Endothelial cell of umbilical vein (primary cell): ENCODE measurements at places on chromosomes 1 and 21. TPM values are rescaled to one million over a fixed set of nuclear protein-coding genes. Genes with fewer than 3 reads are reported as not detected.

DNA sequence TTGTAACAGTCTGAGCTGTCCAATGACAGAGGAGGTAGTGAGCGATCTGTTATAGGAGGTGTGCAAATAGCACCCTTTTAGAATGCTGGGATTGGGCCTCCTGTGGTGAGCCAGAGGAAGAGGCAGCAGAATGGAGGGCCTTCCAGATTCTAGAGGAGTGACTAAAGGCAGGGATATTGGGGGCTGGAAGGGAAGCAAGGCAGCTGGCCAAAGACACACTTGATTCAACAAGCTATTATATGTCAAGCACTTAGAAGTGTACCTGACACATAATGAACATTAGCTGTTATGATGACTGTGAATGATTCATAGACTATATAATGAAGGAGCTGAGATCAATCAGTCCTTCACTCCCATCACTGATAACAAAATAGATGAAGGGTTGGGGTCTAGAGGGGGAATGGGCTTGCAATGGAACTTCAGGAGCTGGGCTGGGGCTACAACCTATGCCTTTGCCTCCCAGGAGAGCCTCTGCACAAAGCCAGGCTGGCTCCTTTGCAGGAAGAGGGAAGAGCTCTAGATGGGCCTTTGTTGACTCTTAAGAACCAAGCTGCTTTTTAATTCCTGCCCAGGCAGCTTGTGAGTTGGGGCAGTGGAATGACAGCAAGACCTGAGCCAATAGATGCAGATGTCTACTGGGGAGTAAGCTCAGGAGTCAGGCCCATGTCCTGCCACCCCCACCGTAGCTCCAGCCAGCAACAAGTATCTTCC lies 2.3 kb upstream of the MKNK1 start:
- no peak overlapping the region for H3K4me3 ChIP-seq
- H3K27ac ChIP-seq: no peak overlapping the region
- no peak for DNase-seq
- H3K27me3 ChIP-seq: no peaks in the 10 kb centered on the region
- no peaks in the 10 kb centered on the region for H3K36me3 ChIP-seq
- H3K4me1 ChIP-seq: peaks cover 13% of the 10 kb centered on the region

- no peak overlapping the region for H3K27ac ChIP-seq
- no peak for DNase-seq
- H3K4me3 ChIP-seq: no peak overlapping the region
Measured at GRCh38 chr21:15840406-15840805, 110.6 kb downstream of the USP25 start.

GRCh38 chr1:205294934-205295333 lies 26.6 kb downstream of the NUAK2 start:
- no peak for DNase-seq
- no peak overlapping the region for H3K4me3 ChIP-seq
- H3K27ac ChIP-seq: peak overlapping the region; percentile 61
- peaks cover 30% of the 10 kb centered on the region for H3K4me1 ChIP-seq
- no peaks in the 10 kb centered on the region for H3K36me3 ChIP-seq
- H3K27me3 ChIP-seq: no peaks in the 10 kb centered on the region

GRCh38 chr1:110164725-110165350 lies 14.5 kb downstream of the SLC6A17 start:
- no peaks in the 10 kb centered on the region for H3K27me3 ChIP-seq
- no peaks in the 10 kb centered on the region for H3K36me3 ChIP-seq
- no peak overlapping the region for H3K27ac ChIP-seq
- H3K4me1 ChIP-seq: no peaks in the 10 kb centered on the region

- no peaks in the 10 kb centered on the region for H3K27me3 ChIP-seq
- no peaks in the 10 kb centered on the region for H3K36me3 ChIP-seq
- H3K4me1 ChIP-seq: no peaks in the 10 kb centered on the region
Measured at GRCh38 chr1:11611638-11612327, 42.4 kb downstream of the FBXO2 start.

DNA sequence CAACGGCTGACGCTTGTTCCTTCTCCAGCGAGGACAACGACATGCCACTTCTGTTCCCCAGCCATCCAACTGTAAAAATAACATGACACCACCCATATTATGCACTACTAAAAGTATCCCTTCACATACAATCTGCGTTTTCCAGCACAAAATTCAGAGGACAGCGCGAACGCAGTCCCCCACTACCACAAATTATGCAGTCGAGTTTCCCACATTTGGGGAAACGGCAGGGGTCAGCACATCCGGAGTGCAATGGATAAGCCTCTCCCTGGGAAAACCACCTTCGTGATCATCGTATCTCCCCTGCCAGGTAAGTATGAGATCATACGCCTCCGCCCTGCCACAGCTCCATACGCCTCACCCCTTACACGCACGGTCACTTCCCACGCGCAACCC lies 120.9 kb downstream of the PPIAL4G start:
- no peak overlapping the region for H3K4me3 ChIP-seq
- peaks cover 2% of the 10 kb centered on the region for H3K4me1 ChIP-seq
- H3K36me3 ChIP-seq: no peaks in the 10 kb centered on the region
- no peak overlapping the region for H3K27ac ChIP-seq

- no peaks in the 10 kb centered on the region for H3K4me1 ChIP-seq
- no peaks in the 10 kb centered on the region for H3K36me3 ChIP-seq
- H3K4me3 ChIP-seq: no peak overlapping the region
- no peak for DNase-seq
- H3K27ac ChIP-seq: no peak overlapping the region
Measured at GRCh38 chr1:95437011-95437410, 203.0 kb downstream of the RWDD3 start.

- peaks cover 4% of the 10 kb centered on the region for H3K36me3 ChIP-seq
- H3K4me3 ChIP-seq: no peak overlapping the region
- no peaks in the 10 kb centered on the region for H3K27me3 ChIP-seq
Measured at GRCh38 chr1:67768480-67768879, 64.8 kb downstream of the GNG12 start.

DNA sequence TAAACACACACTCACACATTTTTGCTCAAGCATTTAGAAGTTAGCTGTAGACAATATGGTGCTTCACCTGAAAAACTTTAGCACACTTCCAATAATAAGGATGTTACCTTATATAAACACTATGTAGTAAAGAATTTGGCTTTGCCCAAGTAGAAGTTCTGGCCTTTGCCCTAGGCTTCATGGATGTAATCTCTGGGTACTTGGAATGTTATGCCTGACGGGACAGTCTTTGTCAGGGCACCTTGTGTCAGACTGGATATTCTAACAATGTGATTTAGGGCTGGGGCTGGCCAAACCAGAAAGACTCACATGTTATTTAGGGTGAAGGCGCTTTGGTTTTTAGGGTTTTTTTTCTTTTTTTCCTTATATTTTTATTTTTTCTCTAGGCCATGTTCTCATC lies 34.8 kb upstream of the TRIM33 start:
- DNase-seq: no peak
- H3K27ac ChIP-seq: no peak overlapping the region
- no peaks in the 10 kb centered on the region for H3K4me1 ChIP-seq
- H3K27me3 ChIP-seq: no peaks in the 10 kb centered on the region
- H3K36me3 ChIP-seq: no peaks in the 10 kb centered on the region

- H3K27me3 ChIP-seq: peaks cover 46% of the 10 kb centered on the region
- no peaks in the 10 kb centered on the region for H3K4me1 ChIP-seq
- H3K36me3 ChIP-seq: no peaks in the 10 kb centered on the region
- DNase-seq: no peak
Measured at GRCh38 chr1:84892705-84893618, at the start of gene LPAR3. LPAR3 (minus strand) TSS chr1:84893206; CDS start chr1:84866120, 27,086 bp downstream.

GRCh38 chr1:159591981-159592380 lies 4.4 kb downstream of the APCS start:
- H3K27me3 ChIP-seq: no peaks in the 10 kb centered on the region
- DNase-seq: no peak
- peaks cover 19% of the 10 kb centered on the region for H3K4me1 ChIP-seq
- no peak overlapping the region for H3K4me3 ChIP-seq

DNA sequence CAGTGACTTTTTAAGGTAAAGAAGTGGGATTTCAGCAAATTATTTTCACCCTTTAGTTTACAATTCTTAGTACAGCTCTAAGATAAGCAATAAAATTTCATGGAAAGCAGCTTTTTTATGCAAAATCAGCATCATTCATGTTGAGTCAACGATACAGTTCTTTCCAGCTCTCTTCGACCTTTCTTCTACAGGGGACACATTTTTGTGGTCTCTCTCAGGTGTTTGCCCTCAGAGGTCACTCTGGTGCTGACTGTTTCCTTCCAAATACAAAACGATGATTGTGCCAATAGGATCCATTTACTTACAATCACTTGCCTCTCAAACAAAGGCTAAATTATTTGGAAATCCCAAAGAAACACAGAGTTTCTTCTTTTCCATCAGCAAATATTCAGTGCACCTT lies 51.0 kb downstream of the PSMG1 start:
- no peaks in the 10 kb centered on the region for H3K27me3 ChIP-seq
- H3K4me3 ChIP-seq: no peak overlapping the region
- no peak overlapping the region for H3K27ac ChIP-seq
- H3K4me1 ChIP-seq: no peaks in the 10 kb centered on the region
- DNase-seq: no peak
- no peaks in the 10 kb centered on the region for H3K36me3 ChIP-seq

DNA sequence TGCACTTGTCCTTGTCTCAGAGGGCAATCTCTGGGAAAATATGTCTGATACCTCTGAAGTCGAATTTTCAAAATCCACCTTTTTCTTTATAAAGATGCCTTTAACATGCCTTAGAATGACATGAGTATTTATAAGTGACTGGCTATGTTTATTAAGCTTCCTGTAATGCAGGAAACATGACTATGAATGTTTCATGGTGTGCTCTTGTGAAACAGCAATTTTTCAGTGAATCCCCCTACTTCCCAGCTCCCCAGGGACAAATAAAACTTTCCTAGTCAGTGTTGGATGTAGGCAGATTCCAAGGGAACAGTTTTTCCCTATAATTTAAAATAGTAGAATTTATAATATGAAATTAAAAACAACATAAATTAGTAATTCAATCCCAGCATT lies 437.0 kb downstream of the LMO4 start:
- H3K27ac ChIP-seq: peak overlapping the region; percentile 11
- H3K36me3 ChIP-seq: no peaks in the 10 kb centered on the region
- H3K4me3 ChIP-seq: no peak overlapping the region
- peaks cover 3% of the 10 kb centered on the region for H3K4me1 ChIP-seq

DNA sequence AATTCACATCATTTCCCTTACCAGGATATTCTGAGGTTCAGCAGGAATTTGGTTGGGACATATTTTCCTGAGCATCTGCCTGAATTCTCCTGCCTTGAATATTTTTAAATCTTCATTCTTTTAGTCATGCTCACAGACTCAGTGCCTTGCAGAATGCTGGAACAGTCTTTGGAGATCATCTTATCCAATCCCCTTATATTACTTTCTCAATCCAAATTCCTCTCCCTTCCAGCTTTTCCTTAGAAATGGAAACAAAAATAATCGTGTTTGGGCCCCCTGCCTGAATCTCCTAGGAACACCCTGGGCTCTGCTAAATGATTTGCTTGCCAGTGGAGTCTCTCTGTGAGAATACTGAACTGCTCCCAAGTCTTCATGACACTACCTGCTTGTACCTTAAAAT lies 38.4 kb downstream of the LHX8 start:
- H3K4me3 ChIP-seq: no peak overlapping the region
- no peaks in the 10 kb centered on the region for H3K36me3 ChIP-seq
- no peak for DNase-seq
- H3K27ac ChIP-seq: no peak overlapping the region

DNA sequence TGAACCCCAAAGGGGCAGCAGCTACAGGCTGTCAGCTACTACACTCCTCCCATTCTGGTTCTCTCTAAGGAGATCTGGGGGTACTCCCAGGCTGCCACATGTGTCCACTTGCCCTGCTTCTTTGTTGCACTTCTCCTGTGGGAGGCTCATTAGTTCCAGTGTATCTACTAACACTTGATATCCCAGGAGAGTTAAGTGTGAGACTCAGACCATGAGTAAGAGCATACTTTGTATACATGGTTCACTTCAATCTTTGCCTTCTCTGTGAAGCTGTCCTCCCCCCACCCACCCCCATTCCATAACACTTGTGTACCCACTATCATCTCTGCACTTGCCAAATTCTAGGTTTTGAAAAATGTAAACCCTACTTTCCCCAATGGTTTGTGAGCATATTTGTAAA lies 34.9 kb upstream of the GADD45A start:
- H3K36me3 ChIP-seq: no peaks in the 10 kb centered on the region
- no peak overlapping the region for H3K27ac ChIP-seq
- H3K4me3 ChIP-seq: no peak overlapping the region
- DNase-seq: no peak
- H3K27me3 ChIP-seq: no peaks in the 10 kb centered on the region

DNA sequence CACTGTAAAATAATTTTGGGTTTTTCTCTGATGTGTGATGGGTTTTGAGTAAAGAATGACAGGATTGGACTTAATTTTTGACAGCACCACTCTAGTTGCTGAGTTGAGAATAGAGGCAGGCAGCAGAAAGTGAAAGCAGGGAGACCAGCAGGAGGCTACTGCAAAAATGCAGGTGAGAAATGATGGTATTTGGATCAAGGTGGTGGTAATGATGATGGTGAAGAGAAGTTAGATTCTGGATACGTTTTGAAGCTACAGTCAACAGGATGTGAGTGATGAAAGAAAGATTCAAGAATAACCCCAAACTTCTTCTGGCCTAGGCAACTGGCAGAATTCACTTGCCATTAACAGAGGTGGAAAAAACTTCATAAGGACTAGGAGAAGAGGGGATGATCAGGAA lies 14.8 kb upstream of the AK5 start:
- no peak overlapping the region for H3K27ac ChIP-seq
- DNase-seq: no peak
- H3K4me1 ChIP-seq: peaks cover 6% of the 10 kb centered on the region
- H3K27me3 ChIP-seq: peaks cover 5% of the 10 kb centered on the region
- H3K36me3 ChIP-seq: no peaks in the 10 kb centered on the region
- no peak overlapping the region for H3K4me3 ChIP-seq

- H3K36me3 ChIP-seq: no peaks in the 10 kb centered on the region
- DNase-seq: no peak
- no peak overlapping the region for H3K4me3 ChIP-seq
- no peaks in the 10 kb centered on the region for H3K27me3 ChIP-seq
- no peaks in the 10 kb centered on the region for H3K4me1 ChIP-seq
Measured at GRCh38 chr1:1183221-1183747, 9.6 kb downstream of the TTLL10 start.

The SYNC gene
- total RNA-seq: 6.5 and 9.4 TPM in 2 replicates

The TNFRSF1B gene
- total RNA-seq: 65.9 and 66.0 TPM in 2 replicates

The FAM110D gene
- 4.4 and 5.1 TPM in 2 replicates for total RNA-seq

The RGSL1 gene
- total RNA-seq: not detected in 2 replicates

The SLC27A3 gene
- total RNA-seq: 26.5 and 26.6 TPM in 2 replicates

The CD247 gene
- not detected in 2 replicates for total RNA-seq

The GNB1 gene
- 519 and 529 TPM in 2 replicates for total RNA-seq

The CD1D gene
- not detected in 2 replicates for total RNA-seq

The PLA2G5 gene
- total RNA-seq: not detected in 2 replicates

The NENF gene
- total RNA-seq: 20.5 and 23.0 TPM in 2 replicates
